Left ventricle myocardium superior (tissue), 1 donor: ENCODE measurements at places on chromosomes 5 and 9. TPM values are rescaled to one million over a fixed set of nuclear protein-coding genes. Genes with fewer than 3 reads are reported as not detected.
A peak's percentile ranks its signal among the peaks of the same experiment; 100 is the strongest.

SLC27A6 gene
- total RNA-seq = 52.2 TPM

- DNase-seq = no peak
Measured at GRCh38 chr5:134450374-134450773, 38.7 kb upstream of the CDKN2AIPNL start.

TMEM203 gene
- 43.3 TPM for total RNA-seq

CCDC183 gene
- total RNA-seq = 2.2 TPM

OR1J2 gene
- not detected for total RNA-seq

GRCh38 chr9:27701587-27701986, 128.3 kb upstream of the C9orf72 start:
- DNase-seq = no peak

DNA sequence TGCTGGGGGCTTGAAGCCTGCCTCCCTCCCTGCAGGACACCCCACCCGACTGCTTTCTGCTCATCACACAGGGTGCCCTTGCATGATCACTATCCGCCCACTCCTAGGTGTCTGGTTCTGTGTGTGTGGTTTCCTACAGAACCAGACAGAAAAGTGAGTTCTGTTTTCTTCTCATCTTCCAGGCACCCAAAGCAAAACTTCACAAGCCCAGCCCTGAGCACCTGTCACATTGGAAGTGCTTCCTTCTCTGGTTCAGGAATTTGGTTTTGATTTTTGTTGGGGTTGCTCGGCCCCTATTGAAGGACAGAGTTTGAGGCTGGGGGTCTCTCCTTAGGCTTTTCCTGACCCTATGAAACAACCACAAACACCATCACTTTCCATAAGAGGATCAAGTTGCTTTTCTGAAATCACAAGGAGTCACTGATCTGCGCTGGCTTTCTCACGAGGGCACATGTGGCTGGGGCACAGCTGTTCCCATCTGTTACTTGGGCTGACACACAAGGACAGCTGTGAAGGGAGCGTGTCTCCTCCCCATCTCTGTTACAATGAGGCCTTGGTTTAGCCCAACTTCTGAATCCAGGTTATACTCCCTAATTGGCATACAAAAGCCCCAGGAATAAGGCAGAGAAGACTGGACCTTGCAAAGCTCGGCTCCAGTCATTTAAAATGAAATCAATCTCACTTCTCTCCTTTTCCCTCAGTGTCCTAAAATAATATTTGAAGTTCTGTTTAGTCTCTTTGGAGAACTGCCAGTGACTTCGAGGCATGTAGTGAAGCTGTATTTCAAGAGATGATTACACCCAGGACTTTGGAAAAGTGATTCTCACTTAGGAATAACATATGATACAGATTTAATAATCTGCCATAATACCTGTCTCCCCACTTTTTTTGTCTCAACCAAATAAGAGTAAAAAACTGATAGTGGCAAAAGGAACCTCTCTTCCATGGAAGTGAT, 213.1 kb upstream of the GAS1 start:
- DNase-seq = peak; percentile 64

MFAP3 gene
- total RNA-seq = 26.7 TPM

UQCRQ gene
- 1,703 TPM for total RNA-seq

NMUR2 gene
- total RNA-seq = 0.20 TPM

- DNase-seq = no peak
Measured at GRCh38 chr9:1535051-1535450, 480.1 kb upstream of the SMARCA2 start.

IGIP gene
- 11.8 TPM for total RNA-seq

GRCh38 chr5:137015540-137016116, 483.5 kb downstream of the SPOCK1 start:
- DNase-seq = no peak

- peak; percentile 63 for DNase-seq
Measured at GRCh38 chr5:56640763-56641406, 174.5 kb upstream of the MAP3K1 start.

GRCh38 chr9:135939351-135940265, 21.6 kb downstream of the UBAC1 start:
- no peak for DNase-seq

DNA sequence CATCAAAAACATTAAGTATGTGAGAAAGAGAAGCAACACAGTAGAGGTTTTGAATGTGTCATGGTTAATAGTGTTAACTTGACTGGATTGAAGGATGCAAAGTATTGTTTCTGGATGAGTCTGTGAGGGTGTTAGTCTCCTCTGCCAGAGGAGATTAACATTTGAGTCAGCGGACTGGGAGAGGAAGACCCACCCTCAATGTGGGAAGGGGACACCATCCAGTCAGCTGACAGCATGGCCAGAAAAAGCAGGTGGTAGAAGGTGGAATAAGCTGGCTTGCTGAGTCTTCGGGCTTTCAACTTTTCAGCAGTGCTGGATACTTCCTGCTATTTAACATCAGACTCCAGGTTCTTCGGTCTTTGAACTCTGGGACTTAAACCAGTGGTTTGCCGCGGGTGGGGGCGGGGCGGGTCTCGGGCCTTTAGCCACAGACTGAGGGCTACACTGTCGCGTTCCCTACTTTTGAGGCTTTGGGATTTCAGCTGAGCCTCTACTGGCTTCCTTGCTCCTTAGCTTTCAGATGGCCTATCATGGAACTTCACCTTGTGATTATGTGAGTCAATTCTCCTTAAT, 309.9 kb upstream of the ST8SIA4 start:
- DNase-seq = no peak

DNA sequence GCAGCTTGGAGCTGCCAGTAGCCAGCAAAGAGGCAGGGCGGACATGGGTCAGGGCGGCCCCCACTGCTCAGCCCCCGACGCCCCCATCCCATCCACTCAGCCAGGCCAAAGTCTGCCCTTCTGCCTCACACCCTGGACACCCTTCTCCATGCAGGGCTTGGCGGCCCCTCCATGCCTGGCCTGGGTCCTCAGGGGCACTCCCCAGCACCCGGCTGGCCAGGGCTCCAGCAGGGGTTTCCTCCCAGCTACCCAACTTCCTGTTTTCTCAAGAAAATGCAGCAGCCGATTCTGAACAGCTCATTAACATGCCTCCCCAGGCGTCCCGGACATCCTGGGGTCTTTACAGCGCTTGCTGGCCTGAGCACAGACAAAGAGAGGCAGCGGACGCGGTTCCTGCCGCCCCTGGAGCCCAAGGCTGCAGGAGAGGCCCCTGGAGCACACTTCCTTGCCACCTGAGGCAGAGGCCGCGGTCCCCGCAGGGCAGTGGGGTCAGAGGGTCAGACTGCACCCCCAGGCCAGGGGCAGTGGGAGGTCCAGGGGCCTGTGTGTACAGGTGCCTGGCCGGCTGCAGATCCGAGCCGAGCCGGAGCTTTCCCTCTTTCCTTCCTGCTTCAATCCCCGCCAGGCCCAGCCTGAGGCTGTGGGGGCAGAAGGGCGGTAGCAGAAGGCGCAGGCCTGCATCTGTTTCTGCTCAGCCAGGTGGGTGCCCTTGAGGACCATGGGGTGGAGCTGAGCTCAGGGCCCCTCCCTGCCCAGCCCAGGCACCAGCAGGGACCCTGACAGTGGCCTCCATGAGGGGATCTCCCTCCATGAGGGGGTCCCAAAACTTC, 18.7 kb upstream of the NRARP start:
- DNase-seq = peak; percentile 36

- DNase-seq = no peak
Measured at GRCh38 chr5:76528547-76529331, 94.5 kb downstream of the F2RL2 start.

- no peak for DNase-seq
Measured at GRCh38 chr9:124814164-124814535, 37.2 kb downstream of the OLFML2A start.

GLDC gene
- total RNA-seq = not detected

DNA sequence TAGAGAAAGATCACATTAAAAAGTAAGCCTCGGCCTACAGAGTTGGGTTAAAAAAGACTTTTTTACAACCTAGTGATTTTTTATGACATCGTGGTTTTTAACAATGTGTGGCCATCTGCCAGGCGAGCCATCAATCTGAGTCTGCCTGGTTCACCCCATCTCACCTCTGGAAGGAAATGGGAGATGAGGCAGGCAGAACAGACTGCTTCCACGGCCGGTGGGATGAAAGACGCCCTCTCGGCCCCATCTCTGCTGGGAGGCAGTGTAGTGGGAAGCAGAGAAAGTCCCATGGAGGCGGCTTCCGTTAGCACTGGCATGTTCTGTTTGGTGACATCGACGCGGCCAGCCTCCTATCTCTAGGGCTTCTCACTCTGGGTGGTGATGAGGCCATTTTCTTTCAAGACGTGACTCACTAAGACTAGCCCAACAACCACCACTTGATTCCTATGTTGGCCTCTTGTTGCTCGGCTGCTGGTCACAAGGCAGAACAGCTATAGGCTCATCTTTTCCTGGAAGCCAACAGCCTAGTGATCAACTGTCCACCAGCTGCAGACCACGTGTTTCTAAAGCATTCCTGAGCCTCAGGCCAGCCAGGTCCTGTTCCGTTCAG, 132.4 kb upstream of the OTULINL start:
- no peak for DNase-seq

- no peak for DNase-seq
Measured at GRCh38 chr9:20028192-20028848, 239.5 kb upstream of the SLC24A2 start.
